ENCODE measurements at places on chromosomes 6 and 20. TPM values are rescaled to one million over a fixed set of nuclear protein-coding genes. Genes with fewer than 3 reads are reported as not detected.

DNA sequence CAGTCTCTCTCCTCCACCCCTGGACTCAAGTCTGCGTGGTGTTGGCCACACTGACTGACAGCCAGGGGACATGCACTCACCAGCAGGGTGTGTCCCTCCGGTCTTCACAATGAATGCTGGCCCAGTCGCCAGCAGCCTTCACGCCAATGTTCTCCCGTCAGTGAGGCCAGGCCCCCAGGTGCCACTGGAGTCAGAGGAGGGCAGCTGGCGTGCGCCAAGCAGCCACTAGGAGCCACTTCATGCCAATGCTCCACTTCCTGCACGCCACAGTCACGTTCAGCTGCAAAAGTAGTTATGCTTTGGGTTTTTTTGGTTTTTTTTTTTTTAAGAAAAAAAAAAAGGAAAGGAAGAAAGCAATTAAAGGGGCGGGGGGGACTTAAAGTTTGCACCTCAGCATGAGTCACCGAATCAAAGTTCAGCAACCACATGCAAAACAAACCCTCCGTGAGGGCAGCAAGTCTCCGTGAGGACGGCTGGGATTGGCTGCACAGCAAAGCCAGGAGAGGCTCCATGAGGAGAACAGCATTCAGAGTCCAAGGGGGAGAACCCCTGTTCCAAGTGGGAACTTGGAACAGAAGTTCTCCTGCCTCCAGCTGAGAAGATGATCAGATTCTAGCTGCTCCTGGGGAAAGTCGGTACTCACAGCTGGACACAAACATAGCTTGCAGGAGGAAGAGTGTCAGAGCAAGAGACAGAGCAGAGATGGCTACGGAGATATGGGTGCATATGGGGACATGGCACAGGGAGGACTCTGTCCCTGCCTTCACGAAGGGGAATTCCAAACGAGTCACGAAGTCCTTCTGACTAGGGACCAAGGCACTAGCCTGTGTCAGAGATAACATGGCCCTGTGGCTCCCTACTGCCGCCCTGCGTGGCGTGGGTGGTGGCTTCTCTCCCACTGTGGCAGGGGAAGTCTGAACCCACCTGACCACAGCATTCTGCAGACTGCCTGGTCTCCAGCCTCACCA lies at the start of gene ZC3H12D:
Gene ZC3H12D, minus strand, starts transcription at position 282 of the 968 bp plus-strand sequence. CDS start 10,471 bp downstream, outside the sequence.
- DNase-seq = peak; percentile 25

- DNase-seq = no peak
Measured at GRCh38 chr20:931401-931800, 15.3 kb upstream of the ANGPT4 start.

DNA sequence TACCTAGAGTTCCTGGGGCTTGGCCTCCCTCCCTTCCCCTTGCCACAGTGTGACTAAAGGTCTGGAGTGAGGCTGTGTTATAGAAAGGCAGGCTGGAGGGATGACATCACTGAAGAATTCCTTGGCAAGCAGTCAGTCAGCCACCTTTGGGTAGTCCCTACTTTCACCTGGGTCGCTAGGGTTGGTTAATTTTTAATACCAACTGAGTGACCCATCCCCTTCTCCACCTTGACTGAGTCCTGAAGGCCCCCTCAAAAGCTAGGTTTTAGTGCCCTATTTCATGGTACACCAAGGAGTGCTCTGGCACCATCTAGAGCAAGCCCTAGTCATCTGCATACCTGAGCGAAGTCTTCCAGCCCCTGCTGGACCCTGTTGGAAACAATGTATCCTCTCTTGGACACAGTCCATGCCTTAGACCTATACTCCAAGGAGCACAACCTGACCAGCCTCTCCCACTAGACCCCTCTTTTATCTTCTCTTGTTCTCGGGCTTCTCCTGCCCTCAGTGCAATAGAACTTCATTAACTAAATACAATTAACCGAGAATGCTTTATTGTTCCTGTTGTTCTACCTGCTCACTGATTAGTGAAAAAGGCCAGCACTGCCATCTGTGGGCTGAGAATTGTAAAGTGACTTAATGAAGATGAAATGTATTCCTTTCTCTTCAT lies 44.6 kb downstream of the RIN2 start:
- DNase-seq = peak; percentile 38

DNA sequence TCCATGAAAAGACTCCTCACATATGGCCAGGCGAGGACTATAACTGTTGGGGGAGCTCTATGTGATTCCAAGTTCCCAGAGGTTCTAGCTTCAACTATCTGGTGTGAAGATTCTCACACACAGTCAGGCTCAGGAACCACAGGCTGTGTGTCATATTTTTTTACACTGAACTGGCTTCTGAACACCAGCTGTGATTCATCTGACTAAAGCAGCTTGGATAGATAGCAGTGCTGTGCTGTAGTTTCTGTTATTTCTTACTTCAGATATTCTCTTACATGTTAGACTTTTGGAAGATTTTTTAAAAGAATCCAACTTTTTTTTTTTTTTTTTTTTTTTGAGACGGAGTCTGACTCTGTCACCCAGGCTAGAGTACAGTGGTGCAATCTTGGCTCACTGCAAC lies 140.7 kb upstream of the MCHR2 start:
- DNase-seq = no peak

DNA sequence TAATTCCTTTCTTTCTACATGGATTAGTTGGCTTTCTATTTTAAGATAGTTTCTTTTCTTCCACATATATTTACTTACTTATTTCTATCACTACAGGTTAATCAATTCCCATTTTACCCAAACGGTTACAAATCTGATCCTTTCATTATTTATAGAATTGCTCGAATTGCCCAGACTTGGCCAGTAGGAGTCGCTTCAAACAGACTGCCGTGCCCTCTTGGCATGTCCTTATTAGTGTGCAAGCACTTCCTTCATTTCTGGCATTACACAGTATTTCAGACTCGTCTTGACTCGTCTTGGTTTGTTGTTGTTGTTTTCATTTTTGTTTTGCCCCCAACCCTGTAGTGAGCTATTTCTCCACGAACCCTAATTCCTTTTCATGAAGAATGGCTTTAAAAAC lies 74.6 kb downstream of the SAMD3 start:
- DNase-seq = no peak

DNA sequence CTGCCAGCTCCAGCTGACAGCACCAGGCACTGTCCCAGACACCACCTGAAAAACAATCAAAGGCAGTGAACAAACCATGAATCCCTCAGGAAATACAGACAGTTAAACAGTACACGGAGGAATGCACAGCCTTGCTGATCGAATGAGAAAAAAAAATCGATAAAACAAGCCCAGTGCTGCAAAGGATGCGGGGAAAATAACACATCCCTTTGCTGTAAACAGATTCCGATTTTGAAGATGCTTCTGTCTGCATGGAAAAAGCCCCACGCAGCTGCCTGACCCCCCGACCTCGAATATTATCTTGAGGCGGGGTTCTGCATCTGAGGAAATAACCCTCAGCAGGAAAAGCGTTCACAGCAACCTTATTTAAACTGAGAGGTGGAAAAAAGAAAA lies 43.9 kb downstream of the RBM38 start:
- no peak for DNase-seq

DNA sequence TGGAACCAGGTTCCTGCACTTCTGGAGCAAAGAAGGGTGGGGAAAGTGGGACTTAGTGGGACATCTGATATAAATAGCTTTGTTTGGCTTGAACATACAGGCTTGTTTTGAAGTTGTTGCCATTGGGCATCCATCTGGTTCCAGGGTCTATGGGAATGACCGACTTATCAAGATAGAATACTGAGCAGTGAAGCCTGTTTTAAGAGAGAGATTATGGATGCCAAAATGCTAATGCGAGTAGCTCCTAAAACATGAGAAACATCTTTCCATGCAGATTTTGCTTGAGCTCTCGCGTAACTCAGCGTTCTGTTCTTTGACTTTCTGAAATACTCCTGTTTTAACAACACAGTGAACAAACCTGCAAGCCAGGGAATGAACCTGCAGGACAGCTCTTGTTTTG lies 98.5 kb downstream of the ANKS1A start:
- no peak for DNase-seq

GRCh38 chr20:9422321-9423057 lies 91.9 kb upstream of the LAMP5 start:
- DNase-seq = no peak

DNA sequence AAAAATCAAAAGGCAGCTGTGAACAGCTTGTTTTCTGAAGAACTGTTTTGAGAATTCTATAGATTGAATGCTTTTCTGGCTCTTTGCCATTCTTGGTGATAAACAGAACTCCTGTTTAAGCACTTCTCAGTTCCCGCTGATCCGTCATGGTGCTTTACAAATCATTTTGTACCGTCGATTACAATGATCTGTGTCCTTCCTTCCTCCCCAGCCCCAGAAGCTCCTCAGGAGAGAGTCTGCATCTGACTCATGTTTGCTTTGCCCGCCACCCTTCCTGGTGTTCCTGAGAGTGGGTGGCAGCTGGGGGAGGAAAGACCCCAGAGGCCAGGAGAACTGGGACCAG lies 538.6 kb upstream of the MARCKS start:
- peak; percentile 72 for DNase-seq

GRCh38 chr20:17612287-17612991 lies 42.6 kb downstream of the DSTN start:
- peak; percentile 66 for DNase-seq

DNA sequence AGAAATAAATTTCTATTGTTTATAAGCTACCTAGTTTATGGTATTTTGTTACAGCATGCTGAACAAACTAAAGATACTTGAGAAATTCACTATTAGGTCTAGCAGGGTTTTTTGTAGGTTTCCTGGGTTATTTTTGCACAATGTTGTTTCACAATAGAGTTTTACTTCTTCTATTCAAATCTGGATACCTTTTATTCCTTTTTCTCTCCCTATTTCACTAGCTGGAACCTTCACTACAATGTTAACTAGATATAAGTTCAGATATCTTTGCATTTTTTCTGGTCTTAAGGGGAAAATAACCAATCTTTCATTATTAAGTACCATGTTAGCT lies 237.7 kb upstream of the CITED2 start:
- DNase-seq = no peak

DNA sequence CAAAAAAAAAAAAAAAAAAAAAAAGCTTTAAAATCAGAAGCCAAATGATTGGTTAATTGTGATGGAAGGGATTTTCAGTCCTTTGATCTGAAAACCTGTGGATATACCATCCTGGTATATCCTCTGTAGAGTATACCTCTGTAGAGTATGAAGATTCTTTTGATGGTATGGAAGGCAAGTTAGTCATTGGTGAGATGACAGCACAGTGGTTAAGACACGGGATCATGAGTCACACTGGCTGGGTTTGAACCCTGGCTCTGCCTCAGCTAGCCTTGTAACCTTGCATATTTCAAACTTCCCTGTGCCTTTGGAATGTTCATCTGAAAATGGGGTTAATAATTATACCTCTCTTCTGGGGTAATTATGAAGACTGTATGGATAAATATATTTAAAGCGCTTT lies 179.3 kb downstream of the CARMIL1 start:
- DNase-seq = no peak

GRCh38 chr20:37526238-37526838 lies 1.3 kb downstream of the BLCAP start:
- peak; percentile 96 for DNase-seq

DNA sequence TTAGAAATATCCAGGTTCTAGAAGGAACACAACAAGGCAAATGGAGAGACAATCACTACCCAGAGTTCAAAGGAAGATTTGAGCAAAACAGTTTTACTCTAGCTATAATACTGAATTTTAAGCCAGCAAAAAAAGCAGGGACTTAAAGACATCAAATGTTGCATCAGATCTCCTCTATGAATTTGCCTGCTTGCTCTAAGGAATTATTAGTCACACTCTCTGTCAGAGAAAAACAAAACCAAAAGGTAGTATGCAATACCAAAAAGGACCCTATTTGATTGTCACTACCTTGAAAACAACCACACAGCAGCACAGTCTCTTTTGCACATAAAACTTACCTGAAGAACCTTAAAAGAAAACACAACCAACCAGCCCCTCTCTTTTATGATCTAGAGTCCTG lies 46.3 kb downstream of the BTBD9 start:
- DNase-seq = no peak

- no peak for DNase-seq
Measured at GRCh38 chr6:166955121-166955864, 1.1 kb downstream of the RNASET2 start.

DNA sequence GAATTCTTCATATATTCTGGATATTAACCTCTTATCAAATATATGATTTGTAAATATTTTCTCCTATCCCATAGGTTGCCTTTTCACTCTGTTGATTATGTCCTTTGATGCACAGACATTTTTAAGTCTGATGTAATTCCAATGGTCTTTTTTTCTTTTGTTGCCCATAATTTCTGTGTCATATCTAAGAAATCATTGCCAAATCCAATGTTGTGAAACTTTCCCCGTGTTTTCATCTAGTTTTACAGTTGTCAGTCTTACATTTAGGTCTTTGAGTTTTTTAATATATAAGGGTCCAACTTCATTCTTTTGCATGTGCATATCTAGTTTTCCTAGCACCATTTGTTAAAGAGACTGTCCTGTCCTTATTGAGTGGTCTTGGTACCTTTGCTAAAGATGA lies 111.5 kb downstream of the SESN1 start:
- DNase-seq = no peak

DNA sequence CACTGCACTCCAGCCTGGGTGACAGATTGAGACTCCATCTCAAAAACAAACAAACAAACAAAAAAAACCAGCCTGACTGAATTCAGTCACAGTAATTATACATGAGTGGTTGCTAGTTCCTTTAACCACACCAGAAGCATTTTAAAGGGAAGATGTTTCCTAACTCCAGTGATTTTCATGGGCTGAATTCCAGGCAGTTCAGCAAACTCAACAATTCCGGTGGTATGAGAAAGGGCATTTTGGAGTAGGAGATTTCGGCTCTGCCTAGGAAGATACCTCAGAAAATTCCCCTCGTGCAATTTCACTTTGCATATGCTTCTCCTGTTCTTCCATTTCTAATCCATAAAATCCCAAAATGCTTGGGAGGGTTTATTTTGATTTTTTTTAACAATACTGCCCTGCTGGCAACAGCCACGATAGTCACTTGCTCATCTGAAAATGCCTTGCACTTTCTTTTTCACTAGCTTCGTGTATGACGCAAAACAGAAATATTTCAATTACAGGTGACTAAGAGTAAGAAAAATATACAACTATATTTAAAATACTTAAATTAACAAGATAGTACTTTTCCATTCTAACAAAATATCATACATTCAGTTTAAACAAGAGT lies 48.3 kb upstream of the IPCEF1 start:
- no peak for DNase-seq

- no peak for DNase-seq
Measured at GRCh38 chr6:154893917-154894316, 101.2 kb upstream of the TIAM2 start.

- DNase-seq = peak; percentile 92
Measured at GRCh38 chr6:148419430-148419829, 76.8 kb downstream of the SASH1 start.

PDYN gene
- total RNA-seq = not detected

DSN1 gene
- total RNA-seq = 12.2 TPM

HLA-DRB5 gene
- 0.40 TPM for total RNA-seq

HLA-DOA gene
- not detected for total RNA-seq

CHRNA4 gene
- not detected for total RNA-seq

PTGIS gene
- total RNA-seq = 0.44 TPM

STX11 gene
- total RNA-seq = 9.4 TPM

ULBP3 gene
- total RNA-seq = 2.4 TPM

ULBP2 gene
- total RNA-seq = 0.79 TPM

MARCKS gene
- 187 TPM for total RNA-seq

MCM3 gene
- total RNA-seq = 47.3 TPM

TOX2 gene
- 1.7 TPM for total RNA-seq

IL22RA2 gene
- not detected for total RNA-seq
